ENCODE measurements at places on chromosomes 4 and X.

DNA sequence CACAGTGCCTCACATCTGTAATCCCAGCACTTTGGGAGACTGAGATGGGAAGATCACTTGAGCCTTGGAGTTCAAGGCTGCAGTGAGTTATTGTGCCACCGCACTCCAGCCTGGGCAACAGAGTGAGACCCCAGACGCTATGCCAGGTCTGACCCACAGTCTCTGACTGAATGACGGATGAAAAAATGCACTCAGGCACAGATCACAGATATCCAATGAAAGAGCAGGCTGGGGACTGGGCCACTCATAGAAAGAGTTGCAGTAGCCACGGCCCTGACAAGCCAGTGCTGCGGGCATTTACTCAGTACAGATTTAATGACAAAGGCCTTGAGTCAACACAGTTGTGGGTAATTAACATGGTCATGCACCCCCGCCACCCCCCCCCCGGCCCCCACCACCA lies 22.7 kb downstream of the NUDT6 start:
- no peak for DNase-seq

DNA sequence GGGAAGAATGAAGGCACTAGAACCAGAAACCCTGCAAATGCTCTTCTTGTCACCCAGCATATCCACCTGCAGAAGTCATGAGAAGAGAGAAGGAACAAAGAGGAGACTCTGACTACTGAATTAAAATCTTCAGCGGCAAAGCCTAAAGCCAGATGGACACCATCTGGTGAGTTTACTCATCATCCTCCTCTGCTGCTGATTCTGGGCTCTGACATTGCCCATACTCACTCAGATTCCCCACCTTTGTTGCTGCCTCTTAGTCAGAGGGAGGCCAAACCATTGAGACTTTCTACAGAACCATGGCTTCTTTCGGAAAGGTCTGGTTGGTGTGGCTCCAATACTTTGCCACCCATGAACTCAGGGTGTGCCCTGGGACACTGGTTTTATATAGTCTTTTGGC lies 181.7 kb downstream of the AR start:
- DNase-seq: no peak

DNA sequence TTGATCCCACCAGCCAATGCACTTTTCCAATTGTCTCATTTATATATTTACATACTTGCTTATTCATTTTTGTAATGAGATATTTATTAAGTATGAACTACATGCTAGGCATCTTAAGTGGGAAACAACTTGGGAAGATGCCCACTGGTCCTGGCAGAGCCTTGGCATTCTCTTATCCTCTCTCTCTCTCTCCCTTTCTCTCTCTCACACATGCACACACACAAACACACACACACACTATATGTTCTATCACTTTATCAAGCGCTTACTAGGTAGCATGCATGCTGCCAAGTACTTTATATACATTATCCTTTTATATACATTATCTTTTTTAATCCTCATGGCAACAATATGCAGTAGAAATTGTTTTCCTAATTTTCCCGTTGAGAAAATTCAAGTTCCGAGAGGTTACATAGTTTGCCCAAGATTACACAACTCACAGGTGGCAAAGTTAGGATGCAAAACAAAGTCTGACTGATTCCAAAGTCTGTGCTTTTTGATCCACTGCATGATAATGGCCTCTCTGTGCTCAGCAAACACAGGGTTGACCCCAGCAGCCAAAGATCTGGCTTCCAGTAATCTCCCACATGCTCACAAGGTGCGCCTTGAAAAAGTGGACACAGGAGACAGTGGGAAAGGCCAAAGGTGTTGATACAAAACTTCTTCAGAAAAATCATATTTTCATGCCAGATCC lies 173.1 kb upstream of the KLF3 start:
- DNase-seq: no peak

DNA sequence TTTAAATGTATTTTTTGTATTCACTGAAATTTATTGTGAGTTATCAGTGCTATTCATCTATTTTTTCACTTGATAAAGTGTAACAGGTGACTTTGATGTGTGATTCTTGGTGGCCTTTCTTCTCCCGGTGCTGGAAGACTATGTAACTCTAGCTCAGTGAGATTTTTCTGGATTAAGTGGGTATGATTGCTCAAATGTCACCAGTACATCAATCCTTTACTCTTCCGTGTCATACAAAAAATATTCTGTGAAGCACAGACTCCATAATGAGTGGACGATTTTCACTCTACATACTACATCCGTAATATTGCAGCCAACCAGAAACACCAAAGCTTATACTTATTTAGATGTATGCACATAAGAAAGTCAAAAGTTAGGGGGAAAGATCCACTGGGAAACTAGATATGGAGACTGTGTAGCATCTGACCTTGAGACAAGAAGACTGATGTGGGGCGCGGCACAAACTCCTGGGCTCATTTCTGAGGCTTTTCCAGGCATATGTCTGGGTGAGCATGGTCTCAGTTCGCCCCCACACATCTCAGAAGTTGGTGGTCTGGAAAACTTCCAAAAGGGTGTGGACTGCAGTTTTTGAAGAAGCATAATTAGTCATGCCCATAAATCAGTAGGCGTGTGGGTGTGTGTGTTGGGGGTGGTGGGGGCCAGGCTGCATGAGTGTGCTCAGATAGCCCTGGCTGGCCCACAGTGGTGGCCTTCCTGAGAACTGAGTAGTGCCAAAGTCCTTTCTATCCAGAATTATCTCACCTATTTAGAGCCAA lies 53.9 kb upstream of the TENM3 start:
- no peak for DNase-seq

DNA sequence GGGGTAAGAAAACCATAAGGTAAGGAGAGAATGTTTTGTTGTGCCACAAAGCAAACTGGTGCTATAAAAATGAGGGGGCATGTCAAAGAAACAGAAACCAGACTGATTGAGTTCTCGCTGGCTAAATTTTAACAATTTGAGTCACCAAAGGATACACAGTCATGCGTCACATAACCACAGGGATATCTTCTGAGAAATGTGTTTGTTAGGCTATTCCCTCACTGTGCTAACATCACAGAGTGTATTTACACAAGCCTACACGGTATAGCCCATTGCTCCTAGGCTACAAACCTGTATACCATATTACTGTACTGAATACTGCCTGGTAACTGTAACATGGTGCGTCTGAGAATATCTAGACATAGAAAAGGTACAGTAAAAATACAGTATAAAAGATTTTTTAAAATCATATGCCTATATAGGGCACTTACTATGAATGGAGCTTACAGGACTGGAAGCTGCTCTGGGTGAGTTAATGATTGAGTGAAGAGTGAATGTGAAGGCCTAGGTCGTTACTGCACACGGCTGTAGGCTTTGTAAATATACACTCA lies 50.1 kb downstream of the FBXW7 start:
- DNase-seq: no peak

DNA sequence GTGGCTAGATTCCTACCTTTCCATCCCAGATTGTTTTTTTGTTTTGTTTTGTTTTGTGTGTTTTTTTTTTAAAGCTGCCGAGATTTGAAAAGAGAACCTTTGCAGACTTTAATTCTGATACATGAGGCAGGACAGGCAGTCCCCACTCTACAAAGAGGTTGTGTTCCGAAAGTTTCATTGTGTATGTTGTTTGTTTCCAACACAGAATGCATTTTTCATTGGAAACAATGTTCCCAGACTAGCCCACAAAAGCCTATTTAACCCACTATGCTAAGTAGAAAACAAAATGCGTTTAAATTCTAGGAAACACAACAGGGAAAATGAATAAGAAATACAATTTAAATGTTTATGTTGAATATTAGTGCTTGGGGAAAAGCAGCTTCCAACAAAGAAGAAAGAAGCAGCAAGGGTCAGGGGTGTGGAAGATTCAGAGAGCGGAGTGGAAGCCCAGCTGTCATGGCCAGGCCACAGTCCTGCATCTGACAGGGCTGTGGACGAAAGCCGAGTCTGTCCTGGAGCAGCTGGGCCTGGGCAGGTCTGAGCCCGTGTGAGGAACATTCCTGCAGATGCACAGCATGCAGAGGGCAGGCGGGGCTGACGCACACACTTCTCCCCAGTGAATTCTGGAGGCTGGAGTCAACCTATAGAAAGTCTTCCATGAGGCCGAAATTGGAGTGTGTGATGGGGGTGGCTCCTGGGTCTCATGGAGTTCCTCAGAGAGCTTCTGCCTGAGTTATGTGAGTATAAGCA lies 12.4 kb upstream of the SETD7 start:
- no peak for DNase-seq

GRCh38 chr4:170526471-170526870 lies 436.7 kb upstream of the AADAT start:
- DNase-seq: no peak

GRCh38 chr4:123598331-123598730 lies 201.7 kb downstream of the SPRY1 start:
- DNase-seq: no peak

GRCh38 chr4:7558436-7558835 lies 123.7 kb upstream of the PSAPL1 start:
- no peak for DNase-seq

- DNase-seq: no peak
Observed at GRCh38 chr4:97759785-97760184, 383.5 kb downstream of the STPG2 start.

DNA sequence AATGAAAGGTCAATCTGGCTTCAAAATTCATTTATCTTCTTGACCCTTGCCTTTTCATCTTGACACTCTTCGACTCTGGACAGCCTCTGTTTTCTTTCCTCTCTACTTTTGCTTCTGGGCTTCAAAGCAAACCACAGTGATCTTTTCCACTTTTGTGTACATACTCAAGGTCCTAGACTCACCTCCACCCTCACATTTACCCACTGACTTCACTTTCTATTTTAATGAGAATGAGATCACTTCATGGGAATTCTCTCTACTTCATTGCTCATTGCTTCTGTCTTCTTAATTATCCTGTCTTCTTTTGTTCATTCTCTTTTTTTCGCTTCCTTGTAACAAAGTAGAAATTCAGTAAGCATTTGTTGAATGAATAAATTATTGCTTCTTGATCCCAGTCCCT lies 330.1 kb upstream of the HAND2 start:
- DNase-seq: no peak

DNA sequence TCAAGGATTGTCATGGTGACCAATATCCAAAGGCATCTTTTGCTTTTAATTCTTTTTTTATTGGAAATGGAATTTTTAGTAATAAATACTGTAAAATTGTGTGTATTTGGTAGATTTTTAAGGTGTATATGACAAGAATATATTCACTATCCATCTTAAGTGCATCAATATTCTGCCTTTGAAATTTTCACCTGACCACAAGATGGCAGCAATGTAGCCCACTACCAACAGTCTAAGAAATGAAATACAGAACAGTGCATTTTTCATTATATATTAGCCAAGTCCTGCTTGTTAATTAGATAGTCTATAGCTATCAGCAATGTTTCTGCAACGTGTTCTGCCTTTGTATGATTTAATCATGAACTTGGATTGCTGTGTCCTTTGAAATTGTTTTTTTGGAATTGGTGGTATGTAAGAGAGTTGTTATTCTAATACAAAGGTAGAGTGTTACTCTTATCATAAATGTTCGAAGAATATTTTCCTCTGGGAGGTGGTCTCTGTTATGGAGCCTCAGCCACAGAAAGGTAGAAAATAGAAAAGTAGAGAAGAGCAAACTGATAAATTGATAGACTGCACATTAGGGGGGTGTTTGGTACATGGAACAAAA lies 38.2 kb downstream of the HPGDS start:
- no peak for DNase-seq

DNA sequence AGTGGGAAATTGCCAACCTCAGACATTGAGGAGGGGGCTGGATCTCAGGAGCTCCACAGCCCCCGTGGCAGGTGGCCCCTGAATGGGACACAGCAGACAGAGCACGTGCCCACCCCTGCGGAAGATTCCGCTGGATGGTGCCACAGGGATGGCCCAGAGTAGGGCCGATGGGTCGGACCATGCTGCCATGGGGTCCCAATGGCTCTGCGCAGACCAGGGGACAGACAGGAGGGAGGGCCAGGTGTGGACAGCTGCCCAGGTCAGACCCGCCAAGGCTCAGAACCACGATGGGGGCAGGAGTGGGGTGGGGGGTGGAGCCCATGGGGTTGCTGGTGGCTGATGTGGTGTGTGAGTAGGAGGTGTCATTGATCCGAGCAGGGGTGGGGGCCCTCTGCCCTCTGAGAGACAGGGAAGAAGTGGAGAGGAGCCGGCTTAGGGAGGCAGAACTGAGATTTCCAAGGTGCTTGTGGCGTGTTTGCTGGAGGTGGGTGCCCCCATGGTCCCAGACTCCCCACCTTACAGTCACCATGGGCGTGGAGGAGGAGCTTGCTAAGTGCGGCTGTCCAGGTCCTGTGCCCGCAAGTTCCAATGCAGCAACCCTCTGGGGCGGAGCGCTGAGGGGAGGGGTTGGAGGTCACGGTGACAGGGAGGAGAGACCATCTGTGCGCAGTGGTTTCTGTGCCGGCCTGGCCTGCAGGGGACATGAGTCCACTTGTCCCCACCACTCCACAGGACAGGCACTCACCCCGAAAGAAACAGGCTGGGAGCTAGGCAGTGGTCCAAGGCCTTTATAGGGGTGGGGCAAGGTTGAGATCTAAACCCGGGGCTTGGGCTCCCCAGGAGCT lies 12.9 kb downstream of the SH3TC1 start:
- DNase-seq: no peak

GRCh38 chrX:41684138-41684537 lies 4.6 kb upstream of the GPR34 start:
- no peak for DNase-seq

DNA sequence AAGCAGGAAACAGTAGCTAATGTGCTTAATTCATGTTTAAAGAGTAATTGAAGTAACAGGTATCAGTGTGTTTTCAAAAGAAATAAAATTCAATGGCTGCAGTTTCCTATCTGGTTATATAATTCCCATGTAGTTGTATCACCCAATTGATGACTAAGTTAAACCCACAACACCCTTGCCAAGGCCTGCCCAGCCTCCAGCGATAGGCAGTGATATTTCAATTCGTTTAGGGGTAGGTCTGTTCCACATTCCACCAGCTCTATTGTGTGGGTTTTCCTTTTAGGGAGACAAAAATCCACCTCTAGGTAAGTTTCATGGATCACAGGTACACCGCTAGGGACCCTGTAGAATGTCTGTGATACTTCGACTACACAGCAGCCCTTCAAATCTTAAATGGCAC lies 24.7 kb upstream of the MXRA5 start:
- DNase-seq: no peak

DNA sequence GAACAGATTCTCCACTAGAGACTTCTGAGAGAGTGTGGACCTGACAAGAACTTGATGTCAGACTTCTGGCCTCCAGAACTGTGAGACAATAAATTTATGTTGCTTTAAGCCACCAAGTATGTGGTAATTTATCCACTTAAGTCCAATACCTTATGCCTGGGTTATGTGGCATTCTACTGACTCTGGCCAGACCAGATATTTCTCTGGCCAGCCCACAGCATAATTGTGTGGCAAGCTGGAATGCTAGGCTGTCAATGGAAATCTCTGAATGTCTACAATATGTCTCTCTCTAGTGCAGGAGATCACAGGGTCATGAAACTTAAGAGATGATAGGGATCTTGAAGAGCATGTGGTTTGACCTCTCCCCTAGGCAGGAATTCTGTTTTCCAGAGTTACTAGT lies 251.0 kb downstream of the ZNF674 start:
- no peak for DNase-seq

GRCh38 chr4:21722157-21722839 lies 226.3 kb downstream of the KCNIP4 start:
- DNase-seq: no peak

GRCh38 chr4:38092701-38093100 lies 132.5 kb downstream of the PTTG2 start:
- no peak for DNase-seq

GRCh38 chr4:89434364-89434988 lies 126.9 kb upstream of the GPRIN3 start:
- DNase-seq: peak; percentile 40
